ENCODE measurements at places on chromosomes 16 and 17.

- peak overlapping the region; percentile 89 for H3K27ac ChIP-seq
- H3K4me3 ChIP-seq = peak overlapping the region; percentile 5
- no peaks in the 10 kb centered on the region for H3K27me3 ChIP-seq
- H3K4me1 ChIP-seq = peaks cover 89% of the 10 kb centered on the region
- no peaks in the 10 kb centered on the region for H3K36me3 ChIP-seq
These were observed 7.6 kb downstream of the TBC1D16 start for GRCh38 chr17:80028030-80028429.

GRCh38 chr16:27798241-27798640 is 248.3 kb downstream of the KATNIP start:
- no peak for DNase-seq
- H3K4me1 ChIP-seq = peaks cover 7% of the 10 kb centered on the region
- no peak overlapping the region for H3K4me3 ChIP-seq
- no peaks in the 10 kb centered on the region for H3K36me3 ChIP-seq
- H3K27ac ChIP-seq = no peak overlapping the region
- peaks cover 4% of the 10 kb centered on the region for H3K27me3 ChIP-seq

DNA sequence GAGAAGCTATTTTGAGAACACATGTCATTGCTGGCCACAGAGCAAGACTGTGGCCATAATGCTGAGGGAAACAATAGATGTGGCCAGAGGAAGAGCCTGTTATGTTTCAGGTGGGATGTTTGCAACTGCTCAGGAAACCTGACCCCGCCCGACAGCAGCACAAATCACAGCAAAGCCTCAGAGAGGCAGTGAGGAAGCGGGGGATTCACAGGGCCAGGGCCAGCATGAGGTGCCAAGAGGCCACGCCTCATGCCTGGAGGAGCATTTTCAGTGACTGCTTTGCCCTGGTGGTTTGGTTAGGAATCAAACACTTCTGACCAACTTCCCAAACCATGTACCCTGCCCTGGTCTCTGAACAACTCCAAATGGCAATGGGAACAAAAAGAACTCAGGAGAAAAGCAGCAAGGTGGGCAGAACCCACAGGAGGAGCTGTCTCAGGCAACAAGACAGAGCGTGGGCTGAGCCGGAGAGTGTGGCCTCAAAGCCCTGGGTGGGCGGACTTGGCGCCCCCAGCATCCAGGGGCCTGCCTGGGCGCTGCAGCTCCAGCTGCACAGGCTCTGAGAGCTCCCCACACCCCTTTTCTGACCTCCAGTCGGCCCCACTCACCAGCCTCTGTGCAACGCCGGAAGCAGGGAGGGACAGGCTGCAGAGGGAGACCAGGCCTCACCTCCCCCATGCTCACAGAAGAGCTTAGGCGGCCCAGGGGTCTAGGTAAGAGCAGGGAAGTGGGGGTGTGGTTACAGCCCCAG is 20.6 kb downstream of the HIC1 start:
- H3K27me3 ChIP-seq = no peaks in the 10 kb centered on the region
- peaks cover 34% of the 10 kb centered on the region for H3K4me1 ChIP-seq
- peak overlapping the region; percentile 68 for H3K27ac ChIP-seq

GRCh38 chr17:34370376-34370996 is 7.5 kb upstream of the CCL1 start:
- peaks cover 2% of the 10 kb centered on the region for H3K4me1 ChIP-seq
- no peak overlapping the region for H3K4me3 ChIP-seq
- no peak overlapping the region for H3K27ac ChIP-seq
- no peaks in the 10 kb centered on the region for H3K36me3 ChIP-seq

DNA sequence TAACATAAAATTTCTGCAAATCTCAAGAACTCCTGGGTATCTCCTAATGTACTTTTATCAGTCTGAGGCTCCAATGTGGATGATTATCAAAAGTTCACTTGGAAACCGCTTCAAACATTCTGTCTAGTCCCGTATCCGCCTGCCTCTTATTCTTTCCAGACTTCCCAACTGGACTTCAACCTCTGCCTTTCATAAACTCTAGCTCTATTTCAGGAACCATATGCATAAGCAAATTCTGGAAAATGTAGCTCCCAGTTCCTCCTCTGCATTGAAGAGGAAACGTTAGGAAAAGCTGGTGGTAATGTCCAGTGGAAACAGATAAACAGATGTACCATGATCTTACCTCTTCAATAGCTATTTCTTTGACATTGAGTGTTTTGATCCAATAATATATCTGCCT is 285.0 kb downstream of the KCNJ2 start:
- no peaks in the 10 kb centered on the region for H3K36me3 ChIP-seq
- no peaks in the 10 kb centered on the region for H3K27me3 ChIP-seq

DNA sequence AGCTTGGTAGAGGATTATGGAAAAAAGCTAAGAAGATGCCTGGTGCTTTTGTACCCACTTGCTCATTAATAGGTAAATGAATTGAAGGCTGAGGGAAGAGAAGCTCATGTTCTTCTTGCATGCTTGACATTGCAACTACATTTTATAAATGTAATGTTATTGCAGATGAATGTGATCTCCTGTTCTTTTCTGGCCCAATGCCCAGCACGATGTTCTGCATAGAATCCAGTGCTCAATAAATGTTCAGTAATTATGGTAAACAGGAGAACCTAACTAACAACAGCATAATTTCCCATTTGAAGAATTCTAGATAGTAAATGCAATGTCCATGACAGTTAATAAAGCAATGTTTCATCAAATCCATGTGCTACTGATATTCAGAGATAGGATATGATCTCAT is 638.2 kb upstream of the SOX9 start:
- no peaks in the 10 kb centered on the region for H3K27me3 ChIP-seq
- no peak overlapping the region for H3K27ac ChIP-seq
- H3K4me3 ChIP-seq = no peak overlapping the region
- no peak for DNase-seq
- no peaks in the 10 kb centered on the region for H3K36me3 ChIP-seq

DNA sequence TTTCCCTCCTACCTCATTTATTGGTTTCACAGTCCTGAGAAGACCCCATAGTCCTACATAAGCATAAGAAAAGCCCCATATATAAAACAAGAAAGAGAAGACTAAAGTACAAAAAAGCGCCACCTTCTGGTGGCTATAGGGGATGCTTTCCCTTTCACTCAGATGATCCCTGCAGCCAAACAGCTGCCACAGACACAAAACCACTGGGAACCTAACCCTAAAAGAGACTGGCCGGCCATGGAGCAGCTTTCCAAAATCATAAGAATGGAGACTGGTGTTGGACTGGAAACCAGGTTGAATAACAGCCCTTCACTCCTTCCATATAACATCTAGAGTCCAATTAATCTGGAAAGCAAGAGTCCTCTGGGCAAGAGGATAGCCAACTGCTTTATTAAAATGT is 11.4 kb downstream of the DYNC1LI2 start:
- no peaks in the 10 kb centered on the region for H3K27me3 ChIP-seq
- H3K4me3 ChIP-seq = no peak overlapping the region
- H3K4me1 ChIP-seq = peaks cover 40% of the 10 kb centered on the region
- peak overlapping the region; percentile 76 for H3K27ac ChIP-seq

DNA sequence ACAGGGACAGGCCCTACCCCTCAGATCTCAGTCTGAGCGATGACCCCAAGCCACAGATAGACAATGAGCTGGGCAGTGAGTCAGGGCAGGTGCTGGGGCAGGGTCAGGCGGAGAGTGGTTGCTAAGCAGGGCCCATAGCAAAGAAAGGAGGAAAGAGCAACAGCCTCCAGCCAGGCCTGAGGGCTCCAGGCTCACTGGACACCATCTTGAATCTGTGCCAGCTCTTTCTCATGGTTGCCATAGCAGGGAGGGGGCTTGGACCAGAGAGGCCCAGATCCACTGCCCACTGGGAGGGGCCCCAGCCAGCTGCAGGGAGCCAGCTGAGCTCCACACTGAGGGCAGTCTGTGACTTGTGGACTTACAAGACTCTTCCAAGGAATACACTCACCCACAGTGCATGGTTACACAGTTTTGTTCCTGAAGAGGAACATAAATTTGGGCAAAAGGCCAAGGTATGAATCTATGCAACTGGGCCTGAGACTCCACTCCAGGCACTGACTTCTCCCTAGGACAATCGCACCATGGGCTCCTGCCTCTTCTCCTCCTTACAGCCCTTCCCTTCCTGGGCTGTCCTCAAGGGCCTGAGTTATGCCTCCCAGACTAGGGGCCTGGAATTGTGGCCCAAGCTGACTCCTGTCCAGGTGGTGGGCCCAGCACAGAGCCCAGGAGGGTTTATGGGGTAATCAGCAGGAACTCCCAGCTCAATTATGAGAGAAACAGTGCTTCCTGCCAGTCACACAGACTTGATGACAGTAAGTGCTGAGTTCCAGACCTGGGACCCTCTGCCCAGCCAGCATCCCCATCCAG is 59.9 kb downstream of the BEAN1 start:
- peak overlapping the region; percentile 38 for H3K27ac ChIP-seq
- peaks cover 17% of the 10 kb centered on the region for H3K4me1 ChIP-seq
- H3K4me3 ChIP-seq = no peak overlapping the region
- DNase-seq = peak; percentile 76
- H3K36me3 ChIP-seq = no peaks in the 10 kb centered on the region

DNA sequence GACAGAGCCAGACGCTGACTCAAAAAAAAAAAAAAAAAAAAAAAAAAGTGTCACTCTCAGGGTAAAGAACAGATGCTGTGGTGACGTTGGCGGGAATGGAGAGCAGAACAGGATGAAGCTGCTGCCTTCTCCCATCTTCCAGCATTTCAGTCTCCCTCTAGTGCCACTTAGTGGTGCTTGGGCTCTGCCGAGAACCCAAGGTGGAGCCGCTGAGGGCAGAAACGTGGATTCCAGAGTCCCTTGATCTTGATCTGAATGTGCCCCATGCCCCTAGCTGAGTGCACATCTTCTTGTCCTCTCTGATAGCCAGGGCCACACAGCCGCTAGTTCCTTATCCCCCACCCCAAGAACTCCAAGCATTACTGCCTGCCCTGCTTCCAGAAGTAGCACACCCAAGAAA is 43.2 kb upstream of the FA2H start:
- H3K27me3 ChIP-seq = no peaks in the 10 kb centered on the region
- DNase-seq = no peak
- H3K27ac ChIP-seq = no peak overlapping the region
- peaks cover 7% of the 10 kb centered on the region for H3K4me1 ChIP-seq
- no peak overlapping the region for H3K4me3 ChIP-seq
- H3K36me3 ChIP-seq = no peaks in the 10 kb centered on the region

GRCh38 chr16:79217375-79218011 is 383.0 kb downstream of the MAF start:
- H3K27me3 ChIP-seq = no peaks in the 10 kb centered on the region
- H3K4me1 ChIP-seq = no peaks in the 10 kb centered on the region
- H3K27ac ChIP-seq = no peak overlapping the region
- DNase-seq = no peak
- H3K4me3 ChIP-seq = no peak overlapping the region
- H3K36me3 ChIP-seq = no peaks in the 10 kb centered on the region

- H3K4me1 ChIP-seq = peaks cover 4% of the 10 kb centered on the region
- H3K27ac ChIP-seq = no peak overlapping the region
- no peak overlapping the region for H3K4me3 ChIP-seq
These were observed 40.7 kb downstream of the TBX4 start for GRCh38 chr17:61492759-61493526.

- no peaks in the 10 kb centered on the region for H3K27me3 ChIP-seq
- no peaks in the 10 kb centered on the region for H3K36me3 ChIP-seq
- DNase-seq = peak; percentile 95
- H3K4me1 ChIP-seq = peaks cover 69% of the 10 kb centered on the region
- H3K4me3 ChIP-seq = peak overlapping the region; percentile 45
These were observed 20.1 kb downstream of the CD7 start for GRCh38 chr17:82297280-82297713.

DNA sequence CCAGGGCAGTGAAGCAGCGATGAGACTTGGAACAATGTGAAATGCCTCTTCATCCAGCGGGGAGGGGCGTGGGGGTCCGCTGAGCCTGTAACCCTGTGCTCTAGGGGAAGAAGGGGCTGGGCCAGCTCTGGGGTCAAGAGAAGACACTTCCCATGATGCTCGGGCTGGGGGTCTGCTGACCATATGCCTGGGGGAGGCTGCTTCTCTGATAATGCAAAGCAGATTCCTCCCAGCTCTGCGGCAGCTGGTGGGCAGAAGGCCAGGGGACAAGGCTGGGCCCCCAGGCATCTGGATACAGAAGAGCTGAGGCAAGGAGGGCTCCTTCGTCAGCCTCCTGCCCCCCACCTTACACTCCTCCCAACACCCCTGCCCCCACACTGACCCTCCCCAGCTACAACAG is 24.7 kb downstream of the NGFR start:
- no peaks in the 10 kb centered on the region for H3K27me3 ChIP-seq
- DNase-seq = peak; percentile 57
- H3K4me3 ChIP-seq = no peak overlapping the region
- H3K36me3 ChIP-seq = no peaks in the 10 kb centered on the region

DNA sequence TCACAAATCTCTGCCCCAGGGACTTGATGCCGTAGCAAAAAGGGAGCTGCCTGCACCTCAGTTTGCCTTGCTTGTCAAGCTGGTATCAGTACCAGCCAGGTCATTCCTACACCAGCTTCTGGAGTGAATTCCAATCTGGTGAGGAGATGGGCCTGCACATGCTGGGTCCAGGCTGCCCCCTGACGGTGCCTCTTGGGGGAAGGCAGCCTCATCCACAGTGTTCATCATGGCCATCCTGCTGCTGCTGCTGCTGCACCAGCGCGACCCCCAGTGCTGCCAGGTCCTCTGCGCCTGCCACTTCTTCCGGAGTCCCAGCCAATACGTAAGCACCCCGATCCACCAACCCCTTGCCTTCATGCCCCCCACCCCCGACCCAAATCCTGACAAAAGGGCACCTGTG is 8.3 kb downstream of the MRPL27 start:
- no peak overlapping the region for H3K27ac ChIP-seq
- H3K27me3 ChIP-seq = no peaks in the 10 kb centered on the region
- H3K4me1 ChIP-seq = peaks cover 5% of the 10 kb centered on the region
- DNase-seq = peak; percentile 49

- no peak for DNase-seq
- no peaks in the 10 kb centered on the region for H3K27me3 ChIP-seq
- H3K27ac ChIP-seq = no peak overlapping the region
These were observed 24.4 kb downstream of the CNTNAP1 start for GRCh38 chr17:42706732-42707131.

DNA sequence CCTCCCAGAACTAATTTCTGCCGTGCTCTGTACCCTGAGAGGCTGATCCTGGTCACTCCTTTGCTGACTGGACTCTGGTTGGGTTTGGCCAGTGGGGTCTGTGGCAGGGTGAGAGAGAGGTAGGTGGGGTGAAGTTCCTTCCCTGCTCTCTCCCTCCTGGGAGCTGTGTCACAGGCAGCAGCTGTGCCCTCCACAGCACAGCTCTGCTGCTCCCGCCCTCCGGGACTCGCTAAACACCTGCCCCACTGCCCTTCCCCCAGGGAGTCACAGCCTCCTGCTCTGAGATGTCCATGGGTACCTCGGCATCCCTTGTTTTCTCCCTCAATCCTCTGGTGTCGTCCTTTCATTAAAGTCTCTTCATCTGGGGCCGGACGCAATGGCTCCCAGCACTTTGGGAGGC is 66.4 kb downstream of the SRCIN1 start:
- no peaks in the 10 kb centered on the region for H3K4me1 ChIP-seq
- no peaks in the 10 kb centered on the region for H3K36me3 ChIP-seq
- no peak overlapping the region for H3K4me3 ChIP-seq
- DNase-seq = no peak
- no peak overlapping the region for H3K27ac ChIP-seq
